IMR-90 (cell line): ENCODE measurements at places on chromosomes 12 and 14. TPM values are rescaled to one million over a fixed set of nuclear protein-coding genes. Genes with fewer than 3 reads are reported as not detected.

The CHGA gene
- polyA plus RNA-seq = not detected in 2 replicates

The VPS37B gene
- 25.7 and 29.9 TPM in 2 replicates for polyA plus RNA-seq

The PRPH gene
- not detected in 2 replicates for polyA plus RNA-seq

The AGAP2 gene
- polyA plus RNA-seq = 0.03 and 0.07 TPM in 2 replicates

The SPIC gene
- not detected in 2 replicates for polyA plus RNA-seq

The KCNH3 gene
- 0.10 and 0.20 TPM in 2 replicates for polyA plus RNA-seq

The LRP1-AS gene
- not detected in 2 replicates for polyA plus RNA-seq

The RPL10L gene
- not detected in 2 replicates for polyA plus RNA-seq

The FGF6 gene
- polyA plus RNA-seq = not detected in 2 replicates

The TAS2R13 gene
- polyA plus RNA-seq = 0.03 TPM in 1 of 2 replicates, not detected in the other

The RPS6KA5 gene
- polyA plus RNA-seq = 0.30 and 0.36 TPM in 2 replicates

The PARPBP gene
- polyA plus RNA-seq = 3.0 and 4.8 TPM in 2 replicates
